ENCODE measurements at places on chromosomes 6 and 20.

DNA sequence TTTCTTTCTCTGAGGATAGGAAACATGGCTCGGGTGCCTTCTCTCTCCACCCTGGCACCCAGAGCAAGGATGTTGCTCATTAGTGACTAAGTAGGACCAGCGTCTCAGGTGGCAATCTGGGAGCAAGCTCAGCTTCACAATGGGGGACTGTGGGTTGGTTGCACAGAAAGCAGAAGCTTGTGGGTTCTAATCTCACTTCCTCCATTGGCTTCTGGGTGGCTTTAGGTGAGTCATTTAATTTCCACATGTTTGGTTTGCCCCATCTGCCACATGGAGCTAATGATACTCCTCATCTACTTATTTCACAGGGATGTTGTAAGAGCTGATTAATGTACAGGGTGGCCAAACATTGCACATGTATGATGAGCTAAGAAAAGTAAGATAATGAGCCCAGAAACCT is 54.8 kb upstream of the AKIRIN2 start:
- no peak for DNase-seq

DNA sequence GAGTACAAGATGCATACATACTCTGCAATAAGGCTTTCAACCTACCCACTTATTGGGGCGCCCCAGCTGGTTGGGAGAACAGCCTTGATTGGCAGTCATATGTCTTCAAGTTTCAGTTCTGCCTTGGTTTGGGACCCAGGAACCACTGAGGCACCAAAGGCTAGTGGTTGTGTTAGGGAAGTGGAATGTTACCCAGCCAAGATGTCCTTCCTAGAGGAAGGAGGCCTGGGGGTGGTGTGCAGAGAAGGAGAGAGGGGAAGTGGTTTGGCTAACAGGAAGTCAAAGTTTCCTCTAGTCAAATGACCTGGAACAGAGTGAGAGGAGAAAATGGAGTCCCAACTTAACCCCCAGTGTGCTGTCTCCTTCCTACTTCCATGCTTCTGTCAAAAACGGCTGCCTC is 59.4 kb downstream of the CD164 start:
- no peak for DNase-seq

DNA sequence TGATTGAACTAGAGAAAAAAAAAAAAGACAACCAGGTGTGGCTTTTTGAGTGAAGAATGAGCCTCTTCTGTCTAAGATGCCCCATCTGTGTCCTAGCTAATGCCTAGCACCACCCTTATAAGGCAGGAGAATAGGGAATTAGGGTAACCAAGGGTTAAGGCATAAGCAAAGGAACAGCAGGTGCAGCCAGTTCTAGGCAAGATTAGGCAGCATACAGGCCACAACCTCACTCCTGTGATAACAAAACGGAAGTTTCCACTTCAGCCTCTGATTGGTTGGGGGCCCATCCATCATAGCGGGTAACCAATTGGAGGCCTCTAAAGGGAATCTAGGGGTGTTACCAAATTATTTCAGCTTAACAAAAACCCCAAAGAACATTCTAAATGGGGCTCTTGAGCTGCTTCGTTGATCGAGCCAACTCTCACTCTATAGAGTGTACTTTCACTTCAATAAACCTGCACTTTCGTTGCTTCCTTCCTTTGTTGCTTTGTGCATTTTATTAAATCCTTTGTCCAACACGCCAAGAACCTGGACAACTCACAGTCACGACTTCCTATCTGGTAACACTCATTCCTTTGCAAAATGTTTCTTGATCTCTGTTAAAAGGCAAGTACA is 61.9 kb upstream of the TAGAP start:
- DNase-seq, result no peak

GRCh38 chr6:170030821-170031471 is 259.9 kb downstream of the DLL1 start:
- no peak for DNase-seq

GRCh38 chr6:56963043-56963442 is 8.1 kb downstream of the BEND6 start:
- no peak for DNase-seq

DNA sequence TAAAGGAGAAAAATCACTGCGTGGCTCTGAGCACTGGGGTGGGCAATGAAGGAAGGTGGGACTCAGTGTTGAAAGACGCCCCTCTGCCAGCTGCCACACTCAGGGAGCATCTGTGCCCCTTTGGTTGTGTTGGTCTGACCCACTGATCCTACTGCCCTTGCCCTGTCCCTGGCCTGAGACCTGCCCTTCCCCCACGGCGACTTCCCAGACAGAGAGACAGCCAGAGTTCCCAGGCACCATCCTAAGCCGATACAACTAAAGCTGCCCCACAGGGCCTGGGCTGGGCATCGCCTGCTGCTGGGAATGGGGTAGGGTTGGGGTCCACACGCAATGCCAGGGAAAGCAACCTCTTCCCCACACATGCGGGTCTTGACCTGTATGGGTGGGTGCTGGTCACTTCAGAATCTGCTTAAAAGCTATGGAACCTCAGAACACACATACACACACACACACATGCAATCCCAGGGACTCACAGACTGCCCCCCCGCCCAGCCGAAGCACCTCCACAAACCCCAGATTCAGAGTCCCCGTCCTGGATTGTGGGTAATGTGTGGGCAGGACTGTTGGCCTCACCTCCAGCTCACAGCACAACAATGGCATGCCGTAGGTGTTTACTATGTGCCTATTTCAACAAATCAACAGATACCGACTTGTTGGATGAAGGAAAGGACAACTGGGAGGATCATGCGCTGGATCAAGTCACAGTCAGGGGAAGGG is 10.9 kb upstream of the SPDEF start:
- no peak for DNase-seq

- DNase-seq, result no peak
These were observed 19.6 kb downstream of the TFAP2A start for GRCh38 chr6:10395171-10395703.

- DNase-seq, result no peak
These were observed 381.0 kb upstream of the SASH1 start for GRCh38 chr6:147961481-147962141.

- no peak for DNase-seq
These were observed 300.7 kb downstream of the TENT5A start for GRCh38 chr6:81451787-81452186.

- DNase-seq, result no peak
These were observed 18.1 kb downstream of the PMEPA1 start for GRCh38 chr20:57691699-57692098.

GRCh38 chr6:150377211-150377781 is 8.5 kb downstream of the IYD start:
- peak; percentile 69 for DNase-seq

DNA sequence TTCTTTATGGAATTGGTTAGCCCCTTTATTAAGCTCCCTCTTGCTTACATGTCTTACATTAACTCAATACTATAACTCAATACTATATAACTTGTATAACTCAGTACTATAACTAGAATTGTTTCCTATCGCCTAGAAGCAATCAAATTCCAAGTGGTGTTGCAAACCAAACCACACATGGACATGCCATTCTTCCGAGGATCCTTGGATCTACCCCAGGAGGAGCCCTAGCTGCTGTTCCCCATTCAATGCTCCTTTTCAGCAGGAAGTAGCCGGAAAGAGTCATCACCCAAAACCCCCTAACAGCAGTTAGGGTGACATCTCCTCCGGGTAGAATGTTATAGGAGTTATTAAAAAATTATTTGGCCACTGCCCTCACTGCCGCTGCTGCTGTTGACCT is 40.5 kb downstream of the PLN start:
- no peak for DNase-seq

- DNase-seq, result peak; percentile 4
These were observed 97.8 kb downstream of the NKAIN2 start for GRCh38 chr6:123901436-123901835.

DNA sequence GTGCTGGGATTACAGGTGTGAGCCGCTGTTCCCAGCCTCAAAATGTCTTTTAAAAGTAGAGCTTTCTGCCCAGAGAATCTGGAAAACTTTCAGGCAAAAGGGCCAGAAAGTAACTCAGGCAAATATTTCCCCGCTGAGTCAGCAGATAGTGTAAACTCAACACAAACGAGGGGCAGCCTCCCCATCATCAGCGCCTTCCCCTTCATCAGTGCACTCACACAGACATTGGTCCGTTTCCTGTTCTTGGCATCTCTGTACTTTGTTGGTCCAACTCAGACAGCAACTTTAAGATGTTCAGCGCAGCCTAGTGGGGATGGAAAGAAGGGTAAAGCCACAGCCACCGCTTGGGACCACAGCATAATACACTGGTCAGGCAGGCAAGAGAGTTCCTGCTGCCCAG is 69.5 kb downstream of the CSE1L start:
- DNase-seq, result no peak

- DNase-seq, result peak; percentile 92
These were observed 9.6 kb downstream of the OR2B2 start for GRCh38 chr6:27902335-27903314.

- DNase-seq, result no peak
These were observed 76.8 kb downstream of the PTPRK start for GRCh38 chr6:128443553-128443952.

DNA sequence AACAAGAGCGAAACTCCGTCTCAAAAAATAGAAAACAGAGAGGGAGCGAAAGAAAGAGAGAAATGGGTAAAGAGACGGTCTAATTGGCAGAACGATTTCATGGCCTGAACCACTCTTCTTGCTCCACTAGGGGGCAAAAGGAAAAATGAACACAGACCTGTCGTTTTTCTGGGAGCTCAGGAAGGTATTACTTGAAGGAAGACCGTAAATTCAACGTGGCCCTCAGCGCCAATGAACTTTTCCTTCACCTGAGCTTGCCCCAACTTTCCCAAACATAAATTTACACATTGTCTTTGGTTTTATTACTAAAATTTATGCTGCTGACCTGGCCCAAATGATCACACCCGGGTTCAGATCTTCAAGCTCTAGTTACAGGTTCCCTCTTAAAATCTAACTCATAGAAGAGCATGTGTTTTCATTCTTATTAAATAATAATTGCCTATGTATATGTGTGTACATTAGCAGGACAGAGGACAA is 67.3 kb downstream of the ATP9A start:
- no peak for DNase-seq

- DNase-seq, result no peak
These were observed 669 bp upstream of the TMEM30A start for GRCh38 chr6:75285283-75285639.

DNA sequence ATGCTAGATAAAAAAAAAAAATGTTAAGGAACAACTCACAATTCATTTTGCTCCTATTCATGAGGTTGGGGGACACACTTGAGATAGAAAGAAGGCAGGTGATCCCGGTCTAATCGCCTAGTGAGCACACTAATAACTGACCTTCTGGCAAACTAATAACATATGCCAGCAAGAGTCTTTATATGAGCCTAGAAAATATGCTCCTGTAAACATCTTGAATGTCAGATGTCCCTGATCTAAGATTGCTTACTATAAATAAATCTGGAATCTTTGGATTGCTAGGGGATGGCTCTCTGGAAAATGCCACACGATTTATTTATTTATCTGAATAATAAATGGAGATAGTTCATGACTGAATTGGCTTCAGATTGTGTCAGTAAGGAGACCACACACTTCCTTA is 821.9 kb downstream of the GRIK2 start:
- no peak for DNase-seq

DNA sequence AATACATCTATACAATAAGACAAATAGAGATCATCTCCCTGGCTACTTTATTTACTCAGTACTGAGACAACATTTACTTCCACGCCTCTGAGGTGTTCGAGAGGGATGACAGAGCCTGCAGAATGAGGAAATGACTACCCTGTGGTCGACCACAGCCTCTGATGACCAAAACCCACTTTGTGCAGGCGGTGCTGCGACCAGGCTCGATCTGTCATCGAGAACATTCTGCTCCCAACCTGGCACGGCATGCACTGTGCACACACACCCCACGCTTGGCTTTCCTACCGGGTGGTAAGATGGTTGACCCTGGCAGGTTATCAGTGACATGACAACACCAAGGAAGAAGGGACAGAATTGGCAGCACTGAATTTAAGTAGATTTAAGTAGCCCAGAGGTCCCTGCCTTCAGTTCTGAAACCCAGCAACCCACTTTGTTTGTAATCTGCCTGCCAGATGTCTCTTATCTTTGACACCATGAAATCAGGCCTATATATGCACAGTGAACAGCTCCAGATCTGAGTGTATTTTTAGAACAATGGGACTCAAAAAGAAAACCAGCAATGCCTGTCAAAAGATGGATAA is 42.6 kb downstream of the TTI1 start:
- no peak for DNase-seq

GRCh38 chr6:111973118-111973761 is 80.7 kb upstream of the CCN6 start:
- no peak for DNase-seq

DNA sequence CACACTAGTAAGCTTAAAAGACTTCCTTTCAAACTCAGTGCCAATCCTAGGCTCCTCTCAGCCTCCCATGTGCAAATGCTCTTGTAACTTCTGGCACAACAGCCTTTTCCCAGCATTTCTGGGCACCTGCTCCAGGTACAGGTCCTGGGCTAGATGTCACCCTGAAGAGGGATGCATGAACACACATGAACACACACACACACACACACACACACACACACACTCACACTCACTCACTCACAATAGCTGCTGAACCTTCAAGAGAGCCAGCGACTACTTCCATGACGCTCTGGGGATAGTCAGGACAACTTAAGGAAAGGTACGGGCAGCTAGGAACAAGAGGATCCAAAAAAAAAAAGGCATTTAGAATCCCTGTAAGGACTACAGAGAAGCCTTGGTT is 122.8 kb downstream of the INSM1 start:
- DNase-seq, result no peak

DNA sequence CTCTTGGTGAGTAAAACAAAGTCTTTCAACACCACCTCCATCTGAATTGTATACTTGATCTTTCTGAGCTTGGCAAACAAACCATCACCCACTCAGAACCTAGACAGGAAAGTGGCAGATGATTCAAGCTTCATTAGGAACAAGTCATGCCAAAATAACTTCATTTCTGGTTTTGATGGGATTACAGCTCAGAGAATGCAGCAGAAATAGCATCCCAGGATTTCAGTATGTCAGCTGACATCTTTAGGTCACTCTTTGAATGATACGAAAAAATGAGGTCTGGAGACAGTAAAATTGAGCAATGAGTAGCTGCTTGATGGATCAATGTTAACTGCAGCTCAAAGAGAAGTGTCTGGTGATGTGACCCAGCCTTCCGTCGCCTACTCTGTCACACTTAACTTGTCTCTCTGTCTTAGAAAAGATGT is 92.4 kb downstream of the GJA10 start:
- DNase-seq, result no peak

GRCh38 chr20:62285722-62286121 is 17.1 kb upstream of the ADRM1 start:
- no peak for DNase-seq

GRCh38 chr6:3516092-3516491 is 59.2 kb upstream of the SLC22A23 start:
- no peak for DNase-seq

Measured in right renal cortex interstitium (tissue), 3 donors.